ENCODE measurements at places on chromosomes 2 and 18.

- DNase-seq = no peak
These were observed 43.1 kb downstream of the CYRIA start for GRCh38 chr2:16622399-16622968.

- DNase-seq = no peak
These were observed 254.4 kb downstream of the ETAA1 start for GRCh38 chr2:67651565-67651964.

DNA sequence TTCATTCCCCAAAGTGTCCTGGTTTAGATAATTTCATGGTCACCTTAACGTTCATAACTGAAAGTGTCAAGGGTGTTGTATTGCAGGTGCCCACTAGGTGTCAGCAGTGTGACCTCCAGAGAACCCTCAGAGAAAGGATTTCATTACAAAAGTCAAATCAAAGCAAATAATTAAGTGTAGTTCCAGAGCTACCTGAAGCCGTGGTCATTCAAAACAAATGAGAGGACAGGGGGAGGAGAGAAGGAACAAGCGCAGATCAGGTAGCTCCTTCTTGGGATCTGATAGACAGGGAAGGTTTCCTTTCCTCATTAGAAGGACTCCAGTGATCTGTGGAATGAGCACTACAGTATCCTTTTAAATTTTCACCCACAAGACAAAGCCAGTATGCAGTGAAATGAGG lies at the start of gene SLC9A4:
Gene SLC9A4, plus strand, starts transcription at position 207 of the 400 bp plus-strand sequence. CDS start 534 bp downstream, outside the sequence.
- DNase-seq = peak; percentile 25

- DNase-seq = no peak
These were observed 674 bp upstream of the ERBB4 start for GRCh38 chr2:212539072-212539880.

GRCh38 chr2:30721241-30721640 lies 86.0 kb downstream of the CAPN13 start:
- DNase-seq = no peak

DNA sequence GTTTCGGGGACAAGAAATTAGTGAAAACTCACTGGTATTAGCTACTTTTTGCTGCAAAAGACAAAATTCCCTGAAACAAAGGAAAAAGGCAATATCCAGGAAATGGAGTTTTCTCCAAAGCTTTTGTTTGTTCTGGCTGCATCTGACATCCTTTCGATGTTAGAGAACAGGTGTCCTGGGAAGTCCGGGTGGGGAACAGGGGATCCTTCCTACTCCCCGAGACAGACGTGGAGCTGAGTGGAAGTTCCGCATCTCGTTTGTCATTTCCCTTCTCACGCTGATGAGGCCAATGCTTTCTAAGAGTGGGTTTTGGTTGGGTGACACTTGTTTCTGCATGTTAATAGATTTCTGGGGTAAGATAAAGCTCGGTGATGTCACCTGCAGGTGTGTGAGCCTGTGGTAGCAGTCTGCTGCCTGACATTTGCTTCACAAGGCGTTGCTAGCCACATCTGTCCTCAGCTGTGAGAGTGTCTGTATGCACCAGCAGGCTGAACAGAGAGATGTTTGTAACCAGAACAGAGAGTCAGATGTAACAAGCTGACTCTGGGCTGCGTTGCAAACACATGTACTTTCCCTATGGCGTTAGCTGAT lies 125.9 kb downstream of the ACOXL start:
- DNase-seq = no peak

GRCh38 chr18:54877076-54877475 lies 48.8 kb downstream of the RAB27B start:
- no peak for DNase-seq

DNA sequence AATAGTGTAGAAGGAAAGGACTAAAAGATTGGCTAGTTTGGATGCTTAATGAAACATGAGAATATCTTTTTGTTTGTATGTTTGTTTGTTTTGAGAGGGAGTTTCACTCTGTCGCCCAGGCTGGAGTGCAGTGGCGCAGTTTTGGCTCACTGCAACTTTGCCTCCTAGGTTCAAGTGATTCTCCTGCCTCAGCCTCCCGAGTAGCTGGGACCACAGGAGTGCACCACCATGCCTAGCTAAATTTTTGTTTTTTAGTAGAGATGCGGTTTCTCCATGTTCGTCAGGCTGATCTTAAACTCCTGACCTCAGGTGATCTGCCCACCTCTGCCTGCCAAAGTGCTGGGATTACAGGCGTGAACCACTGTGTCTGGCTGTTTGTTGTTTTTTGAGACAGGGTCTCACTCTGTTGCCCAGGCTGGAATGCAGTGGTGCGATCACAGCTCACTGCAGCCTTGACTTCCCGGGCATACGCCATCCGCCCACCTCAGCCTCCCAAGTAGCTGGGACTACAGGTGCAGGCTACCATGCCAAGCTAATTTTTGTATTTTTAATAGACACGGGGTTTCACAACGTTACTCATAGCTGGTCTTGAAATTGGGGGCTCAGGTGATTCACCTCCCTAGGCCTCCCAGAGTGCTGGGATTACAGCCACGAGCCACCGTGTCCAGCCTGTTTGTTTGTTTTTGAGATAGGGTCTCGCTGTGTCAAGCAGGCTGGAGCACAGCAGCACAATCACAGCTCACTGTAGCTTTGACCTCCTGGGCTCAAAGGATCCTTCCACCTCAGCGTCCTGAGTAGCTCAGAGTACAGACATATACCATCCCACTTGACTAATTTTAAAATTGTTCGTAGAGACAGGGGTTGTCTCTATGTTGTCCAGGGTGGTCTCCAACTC lies 209.2 kb downstream of the MYCN start:
- DNase-seq = no peak

GRCh38 chr2:69007169-69007568 lies 5.8 kb upstream of the ANTXR1 start:
- DNase-seq = no peak
